ENCODE measurements at places on chromosomes 2 and 18. TPM values are rescaled to one million over a fixed set of nuclear protein-coding genes. Genes with fewer than 3 reads are reported as not detected.

Gene GAD1
- total RNA-seq, result 58.2 TPM

Gene TRIM43
- total RNA-seq, result not detected

Gene STAT1
- total RNA-seq, result 29.8 TPM

Gene MAP3K19
- total RNA-seq, result 0.78 TPM

Gene FBXO48
- total RNA-seq, result 0.94 TPM
